ENCODE measurements at places on chromosomes 1 and 21.

GRCh38 chr1:1900883-1901640 is 10.2 kb upstream of the GNB1 start:
- DNase-seq, result no peak

GRCh38 chr1:20476265-20477038 is 9.6 kb downstream of the CAMK2N1 start:
- no peak for DNase-seq

DNA sequence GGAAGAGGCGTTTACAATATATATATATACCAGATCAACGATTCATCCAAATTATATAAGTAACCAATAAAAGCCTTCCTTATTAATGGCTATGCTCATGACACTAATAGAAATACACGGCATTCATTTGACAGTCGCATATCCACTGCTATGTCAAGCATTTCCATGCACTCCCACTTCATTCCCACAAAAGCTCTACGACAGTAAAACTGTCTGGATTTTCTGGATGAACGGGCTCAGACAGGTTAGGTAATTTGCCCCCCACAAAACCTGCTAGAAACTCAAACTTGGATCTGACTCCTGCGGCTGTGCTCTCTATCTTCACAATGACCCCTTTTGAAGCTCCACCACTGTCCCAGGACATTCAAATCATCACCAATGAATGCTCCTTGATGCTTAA is 11.4 kb downstream of the DNAJC11 start:
- no peak for DNase-seq

GRCh38 chr21:14491269-14491681 is 54.8 kb downstream of the SAMSN1 start:
- DNase-seq, result no peak

GRCh38 chr1:62438163-62438562 is 1.3 kb downstream of the USP1 start:
- DNase-seq, result peak; percentile 18

- no peak for DNase-seq
Measured at GRCh38 chr21:34887725-34888568, 161.2 kb downstream of the RUNX1 start.

DNA sequence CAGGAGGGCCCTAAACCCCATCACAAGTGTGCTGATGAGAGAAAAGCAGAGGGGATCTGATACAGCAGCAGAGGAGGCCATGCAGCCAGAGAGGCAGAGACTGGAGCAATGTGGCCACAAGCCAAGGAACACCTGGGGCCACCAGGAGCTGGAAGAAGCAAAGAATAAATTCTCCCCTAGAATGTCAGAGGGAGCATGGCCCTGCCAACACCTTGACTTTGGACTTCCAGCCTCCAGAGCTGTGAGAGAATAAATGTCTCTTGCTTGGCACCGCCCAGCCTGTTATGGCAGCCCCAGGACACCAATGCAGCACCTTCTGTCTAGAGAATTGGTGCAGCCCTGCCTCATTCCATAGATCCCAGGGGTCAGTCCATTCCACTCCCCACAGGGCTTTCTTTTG is 25.3 kb downstream of the UBASH3A start:
- no peak for DNase-seq

DNA sequence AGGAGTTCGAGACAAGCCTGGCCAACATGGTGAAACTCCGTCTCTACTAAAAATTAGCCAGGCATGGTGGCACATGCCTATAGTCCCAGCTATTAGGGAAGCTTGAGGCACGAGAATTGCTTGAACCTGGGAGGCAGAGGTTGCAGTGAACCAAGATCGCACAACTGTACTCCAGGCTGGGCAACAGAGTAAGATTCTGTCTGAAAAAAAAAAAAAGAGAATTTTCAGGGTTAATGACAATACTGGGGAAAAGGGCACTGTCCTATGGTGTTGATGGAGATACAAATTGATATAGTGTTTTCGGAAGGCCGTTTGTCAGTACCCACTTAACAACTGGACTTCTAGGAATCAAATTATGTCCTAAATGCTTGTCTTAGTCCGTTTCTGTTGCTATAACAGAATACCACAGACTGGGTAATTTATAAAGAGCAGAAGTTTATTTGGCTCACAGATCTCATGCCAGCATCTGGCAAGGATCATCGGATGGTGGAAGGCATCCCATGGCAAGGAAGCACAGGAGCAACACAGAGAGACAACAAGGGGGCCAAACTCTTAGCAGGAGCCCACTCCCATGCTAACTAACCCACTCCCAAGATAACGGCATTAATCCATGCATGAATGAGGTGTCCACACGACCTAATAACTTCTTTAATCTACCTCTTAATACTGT is 41.3 kb downstream of the ZBTB8A start:
- no peak for DNase-seq

GRCh38 chr1:157090196-157090647 is 9.4 kb downstream of the ETV3L start:
- peak; percentile 45 for DNase-seq

- no peak for DNase-seq
Measured at GRCh38 chr1:71647513-71648300, 566.9 kb upstream of the ZRANB2 start.

GRCh38 chr1:1755426-1755825 is 22.8 kb downstream of the NADK start:
- DNase-seq, result no peak

DNA sequence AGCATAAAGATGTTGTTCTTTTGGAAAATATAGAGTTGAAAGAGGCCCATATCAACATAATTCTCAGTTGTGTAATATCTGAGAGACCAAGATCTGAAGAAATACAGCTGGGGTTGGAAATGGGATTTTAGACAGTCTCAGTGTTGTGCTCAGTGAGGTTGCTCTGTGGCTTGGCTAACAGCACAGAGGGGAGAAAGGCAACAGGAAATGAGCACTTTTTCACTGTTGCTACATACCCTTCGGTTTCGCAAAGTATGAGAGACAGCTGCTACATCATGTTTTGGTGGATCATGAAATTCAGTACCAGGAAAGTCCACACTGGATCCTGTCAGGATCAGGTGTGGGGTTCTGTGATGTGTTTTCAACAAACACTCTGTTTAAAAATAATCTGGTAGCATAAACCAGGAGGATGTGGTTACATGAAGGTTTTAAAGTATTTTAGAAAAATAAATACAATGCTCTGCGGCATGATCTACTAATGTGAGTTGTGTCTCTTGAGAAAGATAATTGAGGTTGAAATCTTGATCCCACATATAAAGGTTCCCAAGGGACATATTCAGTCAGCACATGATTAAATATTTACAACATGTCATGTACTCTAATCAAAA is 7.0 kb upstream of the GPR88 start:
- no peak for DNase-seq

DNA sequence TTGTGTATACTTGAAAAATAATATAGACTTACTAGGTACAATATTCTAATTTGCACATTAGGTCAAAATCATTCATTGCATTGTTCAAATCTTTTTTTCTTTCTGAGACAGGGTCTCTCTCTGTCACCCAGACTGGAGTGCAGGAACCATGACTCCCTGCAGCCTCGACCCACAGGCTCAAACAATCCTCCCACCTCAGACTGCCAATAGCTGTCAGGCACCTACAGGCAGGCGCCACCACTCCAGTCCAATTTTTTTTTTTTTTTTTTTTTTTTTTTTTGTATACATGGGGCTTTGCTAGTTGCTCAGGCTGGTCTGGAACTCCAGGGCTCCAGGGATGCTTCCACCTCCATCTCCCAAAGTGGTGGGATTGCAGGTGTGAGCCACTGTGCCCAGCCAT is 656.9 kb downstream of the KCNT2 start:
- DNase-seq, result no peak

DNA sequence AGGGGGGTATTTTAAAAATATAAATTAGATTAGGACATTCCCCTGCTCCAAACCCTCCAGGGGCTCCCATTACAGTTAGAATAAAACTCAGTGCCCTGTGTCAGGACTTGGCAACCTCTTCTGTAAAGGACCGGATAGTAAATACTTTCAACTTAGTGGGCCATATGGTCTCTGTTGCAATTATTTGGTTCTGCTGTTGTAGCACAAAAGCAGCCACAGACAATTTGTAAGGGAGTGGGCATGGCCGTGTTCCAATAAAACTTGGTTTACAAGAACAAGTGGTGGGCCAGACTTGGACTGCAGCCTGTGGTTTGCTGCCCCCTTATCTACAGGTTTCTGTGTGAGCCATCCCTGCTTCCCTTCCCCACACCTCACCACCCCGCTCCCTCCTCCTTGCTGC is 92.0 kb downstream of the ACTL8 start:
- peak; percentile 85 for DNase-seq

GRCh38 chr1:209433649-209434031 is 149.9 kb upstream of the CAMK1G start:
- DNase-seq, result no peak

DNA sequence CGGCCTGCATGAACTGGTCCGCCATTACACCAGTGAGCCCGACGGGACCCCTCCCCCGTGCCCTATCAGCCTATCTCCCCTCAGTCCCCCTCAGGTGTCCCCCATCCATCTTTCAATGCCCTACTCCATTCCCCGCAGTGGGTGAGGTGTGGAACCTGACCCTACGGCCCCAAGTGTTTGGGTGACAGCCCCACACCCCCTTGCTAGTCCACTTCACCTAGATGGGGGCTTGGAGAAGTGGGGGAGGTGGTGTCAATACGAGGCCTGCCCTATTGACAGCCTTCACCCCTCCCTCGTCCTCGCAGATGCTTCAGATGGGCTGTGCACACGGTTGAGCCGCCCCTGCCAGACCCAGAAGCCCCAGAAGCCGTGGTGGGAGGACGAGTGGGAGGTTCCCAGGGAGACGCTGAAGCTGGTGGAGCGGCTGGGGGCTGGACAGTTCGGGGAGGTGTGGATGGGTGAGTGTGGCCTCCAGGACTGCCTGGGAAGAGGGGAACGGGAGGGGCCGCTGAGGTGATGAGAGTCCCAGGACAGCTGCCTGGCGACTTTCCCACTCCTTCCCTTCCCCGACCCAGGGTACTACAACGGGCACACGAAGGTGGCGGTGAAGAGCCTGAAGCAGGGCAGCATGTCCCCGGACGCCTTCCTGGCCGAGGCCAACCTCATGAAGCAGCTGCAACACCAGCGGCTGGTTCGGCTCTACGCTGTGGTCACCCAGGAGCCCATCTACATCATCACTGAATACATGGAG is 15.7 kb upstream of the HDAC1 start:
- no peak for DNase-seq

DNA sequence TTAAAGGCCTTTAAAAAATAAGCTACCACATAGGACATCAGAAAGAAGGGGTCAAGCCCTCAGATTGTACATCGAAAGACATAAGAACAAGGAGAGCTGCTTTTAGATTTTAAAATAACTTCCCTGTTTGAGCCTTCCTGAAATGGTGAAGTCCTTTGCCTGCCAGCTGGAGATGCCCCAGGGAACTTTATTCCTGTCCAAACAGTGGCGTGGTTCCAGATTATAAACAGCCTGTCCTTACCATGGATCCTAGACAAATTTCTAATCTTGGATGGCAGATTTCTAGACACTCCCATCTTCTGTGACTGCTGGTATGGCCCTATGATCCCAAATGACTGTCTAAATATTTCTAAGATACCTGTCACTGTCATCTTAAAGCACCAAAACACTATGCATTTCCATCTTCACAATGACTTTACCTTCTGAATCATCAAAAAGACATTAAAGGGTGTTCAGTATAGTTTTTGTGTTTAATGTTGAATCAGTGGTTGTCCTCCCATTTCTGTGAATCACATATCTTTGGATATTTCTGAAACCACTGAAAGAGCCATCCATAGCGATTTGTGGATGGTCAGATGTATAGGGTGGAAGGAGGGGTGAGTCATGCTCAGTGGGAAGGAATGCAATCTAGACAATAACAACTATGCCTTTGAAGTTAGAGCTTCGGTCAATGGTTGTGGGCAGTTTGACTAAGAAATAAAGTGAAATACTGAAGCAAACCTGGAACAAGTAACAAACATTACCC is 23.2 kb downstream of the ILDR2 start:
- peak; percentile 37 for DNase-seq

- no peak for DNase-seq
Measured at GRCh38 chr1:117592155-117592554, 13.7 kb upstream of the TENT5C start.

DNA sequence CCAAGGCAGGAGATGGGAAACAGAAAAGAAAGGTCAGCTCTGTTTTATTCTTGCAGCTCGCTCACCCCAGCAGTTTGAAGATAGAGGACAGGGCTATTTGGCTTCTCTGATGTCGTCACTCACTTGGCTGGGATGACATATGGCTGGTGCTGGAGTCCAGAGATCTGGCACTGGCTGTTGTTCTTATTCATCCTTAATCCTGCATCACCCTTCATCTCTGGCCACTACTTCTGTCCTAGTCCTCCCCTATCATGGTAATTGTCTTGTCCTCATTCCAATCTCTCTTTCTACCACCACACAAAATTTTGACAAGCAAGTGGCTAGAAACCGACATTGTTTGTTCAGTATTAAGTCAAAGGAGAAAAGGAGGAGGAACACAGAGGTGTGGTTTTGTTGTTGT is 103.8 kb upstream of the PDE4B start:
- DNase-seq, result peak; percentile 24

DNA sequence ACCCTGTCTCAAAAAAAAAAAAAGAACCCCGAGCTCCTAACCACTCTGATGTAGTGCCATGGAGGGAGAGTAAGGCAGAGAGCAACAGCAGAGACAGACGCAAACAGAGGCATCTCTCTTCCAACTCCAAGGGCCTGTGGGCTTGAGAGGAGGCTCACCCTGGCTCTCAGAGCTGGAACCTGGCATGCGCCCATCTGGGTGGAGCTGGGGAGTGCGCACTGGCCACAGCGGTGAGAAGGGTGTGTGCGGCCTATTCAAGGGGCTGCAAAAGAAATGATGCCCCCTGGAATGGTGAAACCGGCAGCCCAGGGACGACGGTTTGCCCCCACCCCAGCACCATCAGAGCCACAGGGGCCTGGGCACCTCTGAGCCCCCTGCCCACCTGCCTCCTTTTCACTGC is 17.6 kb downstream of the COL8A2 start:
- DNase-seq, result no peak

DNA sequence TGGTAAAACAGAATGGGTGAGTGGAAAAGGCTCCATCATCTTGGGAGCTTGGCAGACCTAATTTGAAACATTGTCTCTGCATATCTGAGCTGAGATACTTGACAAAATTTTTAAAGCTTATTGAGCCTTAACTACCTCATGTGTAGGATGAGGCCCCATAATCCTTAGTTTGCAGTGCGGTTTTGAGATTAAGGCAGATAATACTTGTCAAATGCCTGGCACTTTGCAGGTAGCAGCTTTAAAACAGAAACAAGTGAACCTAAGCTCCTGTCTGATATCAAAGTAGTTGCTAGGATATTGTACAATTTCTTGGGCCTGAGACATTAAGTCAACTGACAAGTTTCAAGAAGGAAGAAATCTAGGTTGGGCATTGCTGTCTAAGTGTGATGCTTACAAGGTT is 65.3 kb downstream of the TBX19 start:
- no peak for DNase-seq

DNA sequence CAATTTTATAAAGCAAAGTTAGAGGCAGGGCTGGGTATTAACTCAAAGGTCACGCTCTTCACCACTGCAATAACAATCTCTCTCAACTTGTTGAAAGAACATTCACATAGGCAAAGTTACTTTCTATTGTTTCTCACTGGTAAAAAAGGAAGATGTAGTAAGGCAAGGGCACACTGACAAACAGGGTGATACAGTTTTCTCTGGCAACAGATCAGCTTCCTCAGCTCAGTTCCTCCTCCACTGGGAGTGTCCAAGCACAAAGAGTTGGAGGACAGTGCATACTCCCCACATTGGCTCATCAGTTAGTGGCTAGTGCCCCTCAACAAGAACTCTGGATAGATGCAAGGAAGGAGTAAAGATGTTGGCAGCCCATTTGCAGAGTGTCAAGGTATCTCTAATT is 3.7 kb downstream of the PLPPR4 start:
- no peak for DNase-seq

GRCh38 chr1:187842406-187843165 is 1013.8 kb downstream of the PLA2G4A start:
- DNase-seq, result peak; percentile 4

Measured in NCI-H446 (cell line).